ENCODE measurements at places on chromosomes 5 and 9.

GRCh38 chr9:89923961-89924504 is 319.2 kb downstream of the GADD45G start:
- no peak for DNase-seq

DNA sequence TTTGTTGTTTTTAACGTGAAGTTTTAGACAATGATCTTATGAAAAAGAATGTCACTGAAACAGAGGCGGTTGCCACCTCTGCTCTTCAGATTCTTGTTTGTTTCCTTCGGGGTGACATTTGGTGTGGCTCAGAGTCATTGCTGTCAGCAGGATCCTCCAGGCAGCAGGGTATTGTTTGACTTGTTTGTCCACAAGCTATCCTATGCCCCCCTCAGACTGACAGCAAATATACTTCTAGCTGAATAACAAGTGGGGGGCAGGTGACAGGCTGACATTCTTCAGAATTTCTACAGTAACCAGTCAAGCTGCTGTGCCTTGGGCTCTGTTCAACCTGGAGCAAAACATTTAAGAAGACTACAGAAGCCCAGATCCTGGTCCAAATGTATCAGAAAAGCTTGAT is 383.3 kb downstream of the YTHDC2 start:
- no peak for DNase-seq

GRCh38 chr5:112930082-112930344 is 8.0 kb upstream of the REEP5 start:
- no peak for DNase-seq

- DNase-seq = no peak
These were observed 254.9 kb downstream of the SAXO1 start for GRCh38 chr9:18778147-18778546.

GRCh38 chr5:144144956-144145751 is 25.3 kb downstream of the YIPF5 start:
- no peak for DNase-seq

DNA sequence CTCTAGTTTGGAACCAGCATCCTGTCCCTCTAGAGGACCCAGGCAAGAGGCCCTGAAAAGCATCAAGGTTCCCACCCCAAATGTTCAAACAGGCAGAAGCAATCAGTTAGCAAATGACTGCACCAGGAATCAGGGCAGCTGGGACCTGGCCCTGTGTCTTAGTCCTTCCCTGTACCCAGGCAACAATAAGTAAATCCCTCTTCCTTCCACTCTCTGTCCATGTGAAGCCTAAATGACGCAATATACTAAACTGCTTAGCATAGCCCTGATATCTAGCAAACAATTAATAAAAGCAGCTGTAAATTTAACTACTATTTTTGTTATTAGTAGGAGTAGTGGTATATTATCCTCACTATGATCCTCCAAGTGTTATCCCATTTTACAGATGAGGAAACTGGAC is 13.2 kb upstream of the ADRA1B start:
- no peak for DNase-seq

DNA sequence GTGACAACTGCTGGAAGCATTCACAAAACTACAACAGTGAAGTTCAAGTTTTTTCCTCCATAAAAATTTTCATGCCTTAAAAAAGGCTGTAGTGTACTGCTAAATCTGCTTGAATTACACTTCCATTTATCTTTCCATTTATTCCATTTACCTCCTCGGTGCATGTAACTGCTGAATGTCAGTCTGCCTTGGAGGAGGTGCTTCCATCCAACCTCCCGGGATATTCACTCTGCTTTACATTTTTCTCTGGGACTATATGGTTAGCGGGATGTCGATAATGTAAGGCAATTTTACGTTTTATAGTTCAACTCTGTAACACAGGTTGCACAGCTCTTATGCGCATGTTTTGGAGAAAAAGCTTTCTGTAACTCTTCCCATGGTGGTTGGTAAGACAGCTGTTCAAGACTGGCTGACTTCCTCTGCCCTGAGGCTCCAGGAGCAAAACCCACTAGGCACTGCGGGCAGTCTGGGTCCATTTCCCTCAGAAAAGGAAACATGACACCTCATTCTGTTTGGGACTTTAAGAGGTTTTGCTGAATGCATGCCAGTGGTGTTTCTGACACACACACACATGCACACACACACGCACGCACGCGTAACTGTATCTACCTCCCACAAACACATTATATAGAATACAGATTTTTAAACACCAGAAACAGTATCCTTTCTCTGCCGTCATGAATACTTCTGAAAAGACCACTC is 66.1 kb downstream of the SPTLC1 start:
- DNase-seq = no peak

DNA sequence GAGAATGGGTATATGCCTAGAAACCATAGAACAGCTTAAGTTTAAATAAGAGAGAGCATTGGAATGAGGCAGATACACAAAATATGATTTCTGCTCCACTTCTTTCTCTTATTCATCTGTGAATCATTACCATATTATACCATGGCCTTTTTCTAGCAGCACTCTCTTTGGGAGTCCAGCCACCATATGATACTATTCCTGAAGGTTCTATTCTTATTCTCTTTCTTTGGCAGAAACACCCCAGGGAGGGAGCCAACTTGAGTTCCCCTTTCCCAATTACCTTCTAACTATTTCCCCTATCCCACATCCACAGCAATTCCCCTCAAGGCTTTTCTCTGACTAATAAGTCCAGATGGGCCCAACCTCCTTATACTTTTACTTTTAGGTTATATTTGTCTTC is 55.9 kb downstream of the NDUFAF2 start:
- no peak for DNase-seq

DNA sequence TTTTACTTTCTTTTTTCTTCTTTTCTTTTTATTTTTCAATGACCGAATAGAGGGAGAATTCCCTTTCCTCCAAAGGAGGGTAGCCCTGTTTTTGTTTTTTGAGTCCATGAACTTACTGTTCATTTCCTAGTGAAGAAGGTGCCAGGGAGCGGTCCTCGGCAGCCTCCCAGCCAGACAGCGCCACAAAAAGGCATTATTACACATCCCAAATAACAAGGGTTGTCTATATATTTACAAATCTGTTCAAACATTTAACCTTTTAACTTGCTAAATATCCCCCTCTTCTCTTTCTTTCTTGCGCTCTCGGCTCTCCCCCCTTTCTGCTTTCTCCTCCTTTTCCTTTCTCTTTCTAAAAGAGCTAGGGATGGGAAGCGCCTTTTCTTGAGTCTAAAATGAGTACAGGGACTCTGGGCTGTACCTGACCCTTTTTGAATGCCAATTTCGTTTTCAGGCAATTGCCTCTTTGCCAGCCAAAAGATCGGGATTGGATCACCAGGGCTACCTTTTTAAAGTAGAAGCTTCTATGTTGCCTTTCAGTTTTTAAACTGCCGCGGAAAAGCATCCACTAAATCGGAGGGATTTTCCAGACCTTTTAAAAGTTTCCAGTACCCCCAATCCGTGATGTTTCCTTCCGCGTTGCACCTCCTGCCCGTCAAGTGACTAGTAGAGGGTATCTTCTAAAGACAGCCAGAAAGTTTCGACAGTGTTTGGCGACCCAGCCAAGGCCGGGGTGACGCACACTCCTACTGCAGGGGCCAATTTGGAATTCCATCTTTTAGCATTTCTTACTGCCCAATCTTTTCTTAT is 125.6 kb downstream of the TMEM161B start:
- no peak for DNase-seq

DNA sequence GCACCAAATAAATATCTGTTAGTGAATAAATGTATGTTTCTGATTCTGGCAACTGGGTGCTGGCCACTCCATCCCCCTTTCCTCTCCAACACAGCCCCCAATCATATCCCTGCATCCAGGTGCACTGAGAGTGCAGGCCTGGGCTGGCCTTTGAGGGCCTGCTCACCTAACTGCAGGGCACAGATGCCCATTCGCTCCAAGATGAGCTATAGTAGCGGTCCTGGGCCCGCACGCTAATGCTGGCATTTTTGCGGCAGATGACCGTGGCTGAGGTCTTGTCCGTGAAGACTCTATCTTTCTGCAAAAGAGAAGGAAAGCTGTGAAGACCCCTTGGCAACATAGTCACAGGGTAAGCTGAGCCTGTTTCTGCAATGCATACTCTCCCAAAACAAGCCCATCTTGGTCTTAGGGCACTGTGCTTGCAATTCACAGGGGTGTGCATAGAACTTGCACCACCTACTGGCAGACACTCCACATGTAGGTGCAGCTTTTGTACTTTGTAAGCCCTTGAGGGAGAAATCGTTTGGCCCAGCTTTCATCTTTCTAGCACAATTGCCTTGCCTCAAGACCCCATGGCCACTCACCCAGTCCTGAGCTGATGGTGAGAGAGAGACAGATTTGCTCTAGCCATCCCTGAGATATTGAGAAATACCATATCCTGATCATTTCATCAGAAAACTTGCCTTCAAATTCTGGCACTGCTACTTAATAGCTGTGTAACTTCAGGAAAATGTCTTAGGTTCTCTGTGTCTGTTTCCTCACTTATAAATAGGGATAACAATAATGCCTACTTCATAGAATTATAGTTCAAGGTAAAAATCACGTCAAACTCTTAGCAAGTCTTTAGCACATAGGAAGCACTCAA is 13.5 kb downstream of the IL12B start:
- no peak for DNase-seq

DNA sequence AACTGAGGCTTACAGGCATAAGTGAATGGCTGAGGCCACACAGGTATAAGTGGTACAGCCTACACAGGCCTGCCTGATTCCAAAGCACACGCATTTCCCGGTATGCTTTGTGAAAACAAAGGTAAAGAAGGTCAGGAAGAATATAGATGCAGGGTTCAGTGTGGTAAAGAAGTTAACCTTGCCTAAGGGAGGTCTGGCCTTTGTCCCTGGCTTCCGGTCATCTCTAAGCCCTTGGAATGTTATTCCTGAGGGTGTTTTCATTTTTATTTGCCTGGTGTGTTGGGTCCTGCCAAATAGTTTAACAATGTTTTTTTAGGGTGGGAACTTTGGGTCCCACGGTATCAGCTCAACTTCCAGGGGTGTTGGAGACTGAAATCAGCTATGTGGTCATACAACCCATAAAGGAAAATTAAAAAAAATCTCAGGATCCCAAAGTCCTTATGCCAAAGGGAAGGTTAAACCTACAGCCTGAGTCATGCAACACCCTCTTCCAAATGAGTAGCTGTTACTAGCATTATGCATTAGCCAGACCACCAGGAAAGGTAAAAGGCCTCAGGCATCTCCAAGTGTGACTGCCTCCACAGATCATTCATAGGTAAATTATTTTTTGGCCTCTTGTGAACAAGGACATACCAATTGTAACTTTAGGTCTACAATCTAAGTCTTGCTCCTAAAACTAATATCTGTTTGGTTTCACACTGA is 124.6 kb downstream of the ATP10B start:
- DNase-seq = no peak

DNA sequence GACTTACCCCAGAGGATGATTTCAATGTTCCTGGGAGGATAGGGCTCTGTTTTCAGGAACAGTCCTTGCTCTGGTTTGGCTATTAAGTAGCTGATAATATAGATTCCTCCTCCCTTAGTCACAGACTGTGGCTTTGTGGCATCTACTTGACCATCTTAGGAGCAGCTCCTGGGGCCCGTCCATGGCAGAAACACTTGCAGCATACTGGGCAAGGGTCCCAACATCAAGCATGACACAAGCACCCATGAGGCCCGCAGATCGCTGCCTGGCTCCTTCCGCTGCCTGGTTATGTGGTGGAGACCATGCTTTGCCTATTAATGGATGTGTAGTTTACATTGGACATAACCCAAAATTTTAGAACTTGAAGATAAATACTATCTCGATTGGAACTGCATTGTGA is 170.1 kb downstream of the ICE1 start:
- no peak for DNase-seq

DNA sequence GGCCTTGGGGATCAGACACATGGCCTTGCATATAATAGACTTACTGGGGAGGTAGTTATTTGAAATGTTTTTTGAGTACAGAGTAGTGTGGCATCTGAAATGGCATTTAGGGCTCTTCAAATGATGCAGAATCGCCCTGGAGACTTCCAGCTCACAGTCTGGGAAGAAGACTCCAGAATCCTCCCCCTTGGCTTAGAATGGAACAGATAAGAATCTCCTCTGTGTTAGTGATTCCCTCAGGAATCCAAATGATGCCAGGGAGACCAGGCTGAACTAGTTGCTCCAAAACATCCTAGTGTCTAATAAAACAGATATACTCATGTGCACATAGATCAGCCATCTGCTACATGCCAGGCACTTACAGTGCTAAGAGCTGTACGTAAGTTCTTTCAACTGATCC is 38.6 kb upstream of the SMC5 start:
- DNase-seq = no peak

GRCh38 chr9:34964458-34964857 is 6.4 kb downstream of the PHF24 start:
- no peak for DNase-seq

GRCh38 chr9:70003901-70004714 is 39.5 kb upstream of the MAMDC2 start:
- no peak for DNase-seq

GRCh38 chr5:60929024-60929423 is 15.8 kb downstream of the ERCC8 start:
- DNase-seq = no peak

DNA sequence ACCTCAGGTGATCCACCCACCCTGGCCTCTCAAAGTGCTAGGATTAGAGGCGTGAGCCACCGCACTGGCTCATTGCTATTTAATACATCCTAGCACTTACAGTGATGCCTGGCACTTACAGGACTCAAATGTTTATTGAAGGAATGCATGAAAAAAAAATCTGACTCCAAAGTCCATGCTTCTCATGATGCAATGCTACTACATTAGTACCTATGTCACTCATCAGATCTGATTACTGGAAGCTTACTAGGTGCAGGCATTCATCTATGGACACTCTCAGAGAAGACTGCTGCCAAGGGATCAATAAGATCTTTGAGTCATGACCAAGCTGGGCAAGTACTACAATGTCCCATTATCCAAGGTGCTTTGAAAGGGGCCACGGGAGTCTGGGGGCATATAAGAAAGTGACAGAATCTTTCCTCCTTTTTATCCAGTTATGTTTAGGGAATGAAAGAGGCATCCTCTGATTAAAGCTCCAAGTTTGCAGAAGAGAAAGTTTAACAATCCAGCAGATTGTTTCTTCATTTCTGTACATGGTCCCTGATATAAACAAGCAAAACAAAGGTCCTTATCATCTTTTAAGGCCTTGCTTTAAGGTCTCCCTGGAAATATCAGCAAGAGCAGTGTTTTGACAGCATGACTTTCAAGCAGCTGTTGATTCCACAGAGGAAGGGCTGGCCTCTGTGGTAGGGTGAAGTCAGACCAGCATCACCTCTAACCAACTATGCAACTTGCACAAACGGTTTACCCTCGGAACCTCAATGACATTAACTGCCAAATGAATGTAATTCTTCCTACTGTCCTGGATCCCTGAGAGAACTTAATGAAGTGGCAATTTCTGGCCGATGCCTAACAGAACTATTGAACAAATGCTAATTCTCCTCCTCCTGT is 35.9 kb downstream of the ARPC5L start:
- DNase-seq = no peak

Data from NCI-H1092 (cell line).